Fibroblast of the aortic adventitia (primary cell): ENCODE measurements at places on chromosomes 7 and 10.

DNA sequence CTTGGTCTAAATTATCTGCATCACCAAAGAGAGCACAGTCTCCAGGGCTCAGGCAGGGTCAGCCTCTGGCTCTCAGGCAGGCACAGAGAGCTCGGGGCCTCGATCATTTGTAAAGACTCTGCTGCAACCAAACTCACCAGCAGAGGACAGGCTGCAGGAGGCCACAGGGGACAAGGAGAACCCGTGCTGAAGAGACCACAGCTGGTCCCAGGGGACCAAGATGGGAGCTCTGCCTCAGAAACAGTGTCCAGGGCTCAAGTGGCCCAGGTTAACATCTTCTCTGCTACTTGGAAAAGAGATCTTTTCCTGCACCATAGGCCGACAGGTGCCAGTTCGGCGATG is 543.2 kb downstream of the PTPRN2 start:
- no peak for DNase-seq

DNA sequence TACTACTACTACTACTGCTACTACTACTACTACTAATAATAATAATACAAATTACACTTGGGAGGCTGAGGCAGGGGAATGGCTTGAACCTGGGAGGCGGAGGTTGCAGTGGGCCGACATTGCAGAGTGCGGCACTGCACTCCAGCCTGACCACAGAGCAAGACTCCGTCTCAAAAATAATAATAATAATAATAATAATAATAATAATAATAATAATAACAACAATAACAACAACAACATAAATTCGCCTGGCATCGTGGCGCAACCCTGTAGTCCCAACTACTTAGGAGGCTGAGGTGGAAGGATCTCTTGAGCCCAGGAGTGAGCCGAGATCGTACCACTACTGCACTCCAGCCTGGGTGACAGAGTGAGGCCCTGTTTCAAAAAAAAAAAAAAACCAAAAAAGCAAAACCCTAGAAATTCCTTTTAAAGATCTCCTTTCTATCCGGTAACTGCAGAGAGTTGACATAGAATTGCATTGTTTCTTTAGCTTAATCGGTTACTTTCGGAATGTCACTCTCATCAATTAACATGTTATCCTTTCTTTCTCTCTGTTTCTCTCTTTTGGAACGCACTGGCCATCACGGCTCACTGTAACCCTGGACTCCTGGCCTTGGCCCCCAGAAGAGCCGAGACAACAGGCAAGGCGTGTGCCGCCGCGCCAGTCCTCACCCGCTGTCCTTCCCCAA is 972 bp downstream of the PHYH start:
- DNase-seq: no peak

GRCh38 chr10:99633832-99634231 is 13.6 kb upstream of the SLC25A28 start:
- DNase-seq: no peak

- peak; percentile 65 for DNase-seq
These were observed 169.4 kb downstream of the ARHGAP12 start for GRCh38 chr10:31759124-31759798.

DNA sequence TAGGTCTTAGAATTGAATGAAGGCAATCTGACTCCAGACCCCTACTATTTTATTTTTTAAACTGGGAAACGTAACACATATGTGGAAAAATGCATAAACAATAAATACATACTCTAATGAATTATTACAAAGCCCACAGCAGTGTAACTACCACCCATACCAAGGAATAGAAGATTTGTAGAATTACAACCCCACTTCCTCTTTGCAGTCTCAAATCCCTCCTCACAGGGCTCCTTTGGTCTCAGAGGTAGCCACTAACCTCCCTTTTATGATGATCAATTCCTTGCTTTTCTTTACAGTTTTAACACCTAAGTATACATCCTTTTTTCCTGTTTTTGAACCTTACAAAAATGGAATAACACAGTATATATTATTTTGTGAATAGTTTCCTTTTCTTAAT is 6.7 kb upstream of the CCDC126 start:
- DNase-seq: no peak
